ENCODE measurements at places on chromosomes 1 and 21.

- no peak for DNase-seq
Observed at GRCh38 chr1:171267391-171267790, 19.1 kb downstream of the FMO1 start.

DNA sequence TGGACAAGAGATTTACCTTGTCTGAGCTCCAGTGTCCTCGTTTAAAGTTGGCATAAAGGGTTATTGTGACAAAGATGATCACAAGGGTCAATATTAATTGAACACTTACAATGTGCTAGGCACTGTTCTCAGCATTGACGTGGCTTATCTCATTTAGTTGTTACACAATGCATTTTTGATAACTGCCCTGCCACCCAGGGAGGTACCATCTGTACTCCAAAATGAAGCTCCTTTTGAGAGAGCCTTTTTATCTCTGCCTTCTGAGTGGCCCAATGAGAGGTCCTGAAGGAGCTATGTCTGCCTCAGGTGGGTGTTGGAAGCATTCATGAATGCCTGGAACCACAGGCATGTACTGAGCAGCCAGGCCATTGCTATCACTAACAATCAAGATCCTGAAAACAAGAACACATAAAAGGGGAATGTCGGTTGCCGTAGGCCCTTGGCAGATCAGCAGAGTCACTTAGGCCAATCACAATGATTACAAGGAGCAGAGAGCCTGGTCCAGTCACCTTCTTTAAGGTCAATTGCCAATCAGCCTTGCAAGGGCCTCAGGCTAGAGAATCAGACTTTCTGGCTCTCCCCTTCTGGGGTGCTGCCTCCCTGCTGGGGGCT lies 78.5 kb downstream of the NMNAT2 start:
- no peak for DNase-seq

GRCh38 chr1:53740621-53741105 lies 1.7 kb upstream of the GLIS1 start:
- no peak for DNase-seq

- no peak for DNase-seq
Observed at GRCh38 chr1:22259551-22260282, 116.8 kb upstream of the WNT4 start.

GRCh38 chr1:57736940-57737339 lies 313.1 kb upstream of the DAB1 start:
- DNase-seq, result no peak
